ENCODE measurements at places on chromosomes 3 and 15.

DNA sequence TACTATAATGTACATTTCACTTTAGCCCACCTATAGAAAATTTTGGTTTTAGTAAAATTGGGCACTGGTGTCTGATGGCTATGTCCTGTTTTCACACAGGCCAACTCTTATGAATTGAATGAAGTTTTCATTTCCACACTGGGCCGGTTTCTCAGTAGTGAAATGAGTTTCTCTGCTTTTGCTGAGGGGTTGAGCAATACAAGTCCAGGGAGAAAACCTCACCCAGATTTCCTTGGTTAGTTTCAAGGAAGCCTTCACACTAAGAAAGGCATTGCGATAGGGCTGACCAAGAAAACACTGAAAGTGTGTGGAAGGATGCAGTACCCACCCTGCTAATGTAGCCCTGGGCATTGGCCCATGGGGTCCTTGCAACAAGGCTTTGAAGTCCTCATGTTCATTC, 331.5 kb upstream of the CFAP20DC start:
- no peak for DNase-seq

GRCh38 chr15:52445553-52445952, 83.1 kb downstream of the MYO5A start:
- DNase-seq: no peak

GRCh38 chr3:153484842-153485241, 322.8 kb downstream of the RAP2B start:
- no peak for DNase-seq

- no peak for DNase-seq
Measured at GRCh38 chr15:84668221-84668982, 10.4 kb upstream of the NMB start.

- DNase-seq: no peak
Measured at GRCh38 chr15:79170256-79170664, 79.7 kb upstream of the RASGRF1 start.

- DNase-seq: no peak
Measured at GRCh38 chr3:32037932-32038267, 56.4 kb downstream of the ZNF860 start.

GRCh38 chr15:98518823-98519561, 129.3 kb upstream of the IGF1R start:
- no peak for DNase-seq
